ENCODE measurements at places on chromosomes 13 and 19.

DNA sequence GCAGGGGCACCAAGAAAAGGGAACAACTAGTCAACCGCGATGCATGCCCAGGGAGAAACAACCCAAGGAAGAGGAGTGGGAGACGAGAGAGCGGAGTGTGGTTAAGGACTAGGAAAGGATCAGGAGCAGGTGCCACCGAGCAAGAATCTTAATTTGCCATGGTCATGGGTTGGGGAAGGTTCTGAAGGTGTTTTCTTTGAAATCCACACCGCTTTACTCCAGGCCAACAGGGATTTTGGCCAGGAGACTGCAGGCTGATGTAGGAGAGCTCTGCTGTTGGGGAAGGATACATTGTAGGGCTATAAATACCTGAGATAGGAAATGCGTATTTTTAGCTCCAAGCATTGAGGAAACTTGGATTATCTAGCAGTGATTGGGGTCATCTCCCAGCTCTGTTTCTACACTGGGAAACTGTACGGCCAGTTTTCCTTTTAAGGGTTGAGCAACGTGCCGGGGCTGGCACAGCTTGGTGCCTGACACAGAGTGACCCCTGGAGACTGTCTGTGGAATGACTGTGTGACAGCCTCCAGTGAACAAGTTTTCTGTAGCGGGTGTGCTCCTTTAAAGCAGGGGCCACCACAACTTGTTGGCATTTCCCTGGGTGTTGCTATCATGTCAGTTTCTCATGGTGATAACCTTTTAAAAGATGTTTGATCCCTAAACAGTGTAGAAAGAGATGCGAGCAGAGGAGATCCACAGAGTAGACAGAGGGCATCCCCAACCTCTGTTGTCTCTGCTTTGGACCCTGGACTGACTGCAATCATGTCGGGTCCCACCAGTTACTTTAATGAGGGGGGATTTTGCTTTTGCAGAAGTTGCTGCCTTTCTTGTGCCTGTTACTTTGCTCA is 34.3 kb downstream of the ZNF536 start:
- DNase-seq: no peak

DNA sequence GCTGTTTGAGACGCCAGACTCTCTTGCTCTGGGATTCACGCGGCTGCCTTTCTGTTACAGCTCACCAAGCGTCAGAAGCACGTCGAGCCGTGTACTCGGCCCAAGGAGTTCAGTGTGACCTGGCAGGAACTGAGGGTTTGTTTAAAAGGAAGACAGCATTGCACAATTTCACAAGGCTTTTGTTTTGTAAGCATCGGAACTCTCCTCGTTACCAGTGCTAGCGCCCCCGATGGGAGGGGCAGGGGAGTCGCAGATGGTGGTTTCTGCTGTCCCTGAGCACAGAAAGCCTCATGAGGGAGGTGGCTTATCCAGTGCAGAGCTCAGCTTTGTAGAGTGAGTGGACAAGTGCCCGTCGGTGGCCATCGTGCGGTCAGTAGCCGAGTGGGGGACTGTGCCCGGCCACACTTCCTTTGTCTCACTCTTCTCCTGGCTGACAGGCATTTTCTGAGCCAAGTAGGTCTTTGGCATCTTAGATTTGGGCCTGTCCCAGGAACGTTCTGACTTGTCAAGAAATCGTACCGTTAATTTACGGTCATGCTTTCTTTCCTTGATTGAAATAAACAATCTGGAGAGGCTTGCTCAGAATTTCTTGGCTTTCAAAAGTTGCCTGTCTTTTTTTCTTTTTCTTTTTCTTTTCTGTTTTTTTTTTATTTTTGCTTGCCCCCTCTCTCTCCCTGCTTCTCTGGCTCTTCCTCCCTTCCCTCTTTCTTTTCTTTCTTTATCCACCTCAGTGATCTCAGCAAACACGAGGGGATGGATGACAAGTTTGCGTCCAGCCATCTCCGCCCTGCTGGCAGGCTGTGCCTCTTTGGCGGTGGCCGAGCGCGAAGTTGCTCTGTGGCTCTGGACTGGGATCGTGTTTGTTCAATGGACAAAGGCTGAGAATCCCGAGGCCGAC is 7.7 kb downstream of the KDM4B start:
- no peak for DNase-seq

GRCh38 chr13:31485651-31486051 is 253.7 kb upstream of the RXFP2 start:
- DNase-seq: no peak

GRCh38 chr13:44622261-44622660 is 46.1 kb upstream of the TSC22D1 start:
- DNase-seq: no peak

DNA sequence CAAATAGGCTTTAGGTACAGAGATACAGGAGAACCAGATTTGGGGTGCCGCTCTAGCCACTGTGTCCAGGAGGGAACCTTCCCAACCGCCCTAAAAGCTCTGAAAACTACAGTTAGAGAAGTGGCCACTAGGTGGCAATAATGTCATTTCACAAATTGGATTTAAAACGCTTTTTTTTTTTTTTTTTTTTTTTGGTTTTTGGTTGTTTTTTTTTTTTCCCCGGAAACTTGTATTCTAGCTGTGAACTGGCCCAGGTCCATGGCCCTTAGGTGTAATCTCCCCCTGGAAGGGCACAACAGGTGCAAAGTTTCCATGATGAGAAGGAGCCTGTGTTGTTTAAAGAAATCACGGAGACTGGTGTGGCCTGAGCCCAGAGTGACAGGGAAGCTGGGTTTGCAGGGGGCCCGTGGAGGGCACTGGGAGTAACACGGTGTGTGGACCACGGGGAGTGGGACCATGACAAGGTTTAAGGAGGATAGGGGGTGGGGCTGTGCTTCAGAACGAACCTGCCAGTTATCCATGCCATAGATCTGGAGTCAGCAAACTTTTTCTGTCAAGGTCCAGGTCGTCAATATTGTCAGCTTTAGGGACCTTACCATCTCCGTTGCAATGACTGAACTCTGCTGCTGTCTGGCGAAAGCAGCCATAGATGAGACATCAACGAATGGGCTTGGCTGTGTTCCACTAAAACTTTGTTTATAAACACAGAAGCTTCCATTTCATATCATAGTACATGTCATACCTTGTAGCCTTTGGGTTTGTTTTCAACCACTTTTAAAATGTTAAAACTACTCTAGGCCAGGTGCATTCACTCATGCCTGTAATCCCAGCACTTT is 10.1 kb downstream of the OR1I1 start:
- DNase-seq: peak; percentile 41

GRCh38 chr13:75787249-75787928 is 151.3 kb downstream of the LMO7 start:
- no peak for DNase-seq

DNA sequence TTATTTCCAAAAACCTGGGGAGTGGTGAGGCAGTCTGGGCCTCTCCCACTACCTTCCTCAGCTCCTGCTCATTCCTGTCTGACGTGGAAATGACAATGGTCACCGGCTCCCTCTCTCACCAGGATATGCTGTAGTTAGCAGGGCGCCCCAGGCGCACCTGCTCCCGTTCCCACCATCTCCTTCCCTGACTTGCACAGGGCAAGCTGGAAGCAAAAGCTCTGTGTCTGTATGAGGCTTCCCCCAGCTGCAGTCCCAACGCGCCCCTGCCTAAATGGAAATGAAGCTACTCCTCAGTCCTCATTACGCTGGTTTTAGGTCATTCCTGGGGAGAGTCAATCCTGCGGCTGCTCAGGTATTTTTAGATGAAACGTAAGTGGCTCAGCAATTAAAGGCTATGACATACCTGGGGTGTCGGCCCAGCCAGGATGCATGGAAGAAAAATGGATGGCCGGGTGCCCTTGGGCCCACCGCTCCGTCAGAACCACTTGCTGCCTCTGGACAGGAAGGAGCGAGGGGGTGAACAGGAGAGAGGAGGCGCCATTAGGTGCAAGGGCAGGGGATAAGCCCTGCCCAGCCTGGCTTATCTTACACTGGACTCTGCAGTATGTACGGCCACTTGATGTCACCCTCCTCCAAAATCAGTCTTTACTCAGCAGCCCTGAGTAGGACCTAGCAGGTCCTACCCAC is 32.4 kb downstream of the DHRS12 start:
- DNase-seq: no peak

GRCh38 chr13:97243915-97244781 is 22.0 kb downstream of the MBNL2 start:
- DNase-seq: no peak

DNA sequence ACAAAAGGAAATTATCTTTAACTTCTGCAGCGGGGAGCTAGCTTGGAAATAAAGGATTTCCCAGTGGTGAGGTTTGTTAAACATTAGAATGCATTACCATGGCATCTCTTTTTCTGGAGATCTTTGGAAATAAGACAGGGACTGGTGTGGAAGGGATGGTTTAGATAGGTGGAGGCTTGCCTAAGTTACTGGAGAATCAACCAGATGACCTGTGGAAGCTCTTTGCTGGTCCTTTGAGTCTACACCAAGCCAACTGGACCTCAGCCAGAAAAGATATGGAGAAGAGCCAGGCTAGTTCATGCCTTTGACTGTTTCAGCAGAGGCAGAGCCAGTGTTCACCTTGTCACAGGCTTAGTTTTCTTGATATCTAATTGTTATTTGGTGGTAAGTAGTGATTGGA is 134.7 kb downstream of the KCNRG start:
- DNase-seq: no peak

DNA sequence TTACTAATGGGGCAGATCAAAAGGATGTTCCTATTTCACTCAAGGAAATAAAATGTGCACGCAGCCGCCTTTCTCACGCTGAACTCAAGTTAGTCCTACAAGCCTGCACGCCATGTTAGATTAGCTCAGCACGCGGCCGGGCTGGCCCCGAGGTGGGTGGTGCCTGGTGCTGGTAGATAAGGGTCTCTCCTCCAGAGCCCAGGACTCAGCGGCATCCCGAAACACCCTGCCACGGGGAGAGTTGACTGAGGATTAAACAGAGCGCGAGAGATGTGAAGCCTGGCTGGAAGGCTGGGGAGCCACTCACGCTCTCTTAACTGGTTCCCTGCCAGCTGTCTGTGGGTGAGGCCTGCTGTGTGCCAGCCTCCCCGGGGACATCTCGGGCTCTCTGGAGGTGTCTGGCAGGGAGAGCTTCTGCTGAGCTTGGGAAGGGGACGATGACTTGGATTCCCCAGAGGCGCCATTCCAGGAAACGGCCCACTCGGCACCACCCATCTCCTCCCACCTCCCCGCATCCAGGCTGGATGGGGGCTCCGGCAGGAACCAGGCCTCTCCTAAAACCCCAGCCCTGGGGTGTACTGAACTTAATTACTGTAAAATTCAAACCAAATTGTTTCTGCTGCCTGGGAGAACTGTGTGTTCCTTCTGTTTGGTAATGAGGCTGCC is 122.2 kb downstream of the KDM4B start:
- DNase-seq: no peak

- no peak for DNase-seq
Observed at GRCh38 chr19:7509625-7510024, 6.3 kb upstream of the ZNF358 start.

GRCh38 chr19:24074720-24075454 is 12.1 kb upstream of the ZNF254 start:
- DNase-seq: no peak

- no peak for DNase-seq
Observed at GRCh38 chr13:108947551-108948030, 318.2 kb downstream of the MYO16 start.

DNA sequence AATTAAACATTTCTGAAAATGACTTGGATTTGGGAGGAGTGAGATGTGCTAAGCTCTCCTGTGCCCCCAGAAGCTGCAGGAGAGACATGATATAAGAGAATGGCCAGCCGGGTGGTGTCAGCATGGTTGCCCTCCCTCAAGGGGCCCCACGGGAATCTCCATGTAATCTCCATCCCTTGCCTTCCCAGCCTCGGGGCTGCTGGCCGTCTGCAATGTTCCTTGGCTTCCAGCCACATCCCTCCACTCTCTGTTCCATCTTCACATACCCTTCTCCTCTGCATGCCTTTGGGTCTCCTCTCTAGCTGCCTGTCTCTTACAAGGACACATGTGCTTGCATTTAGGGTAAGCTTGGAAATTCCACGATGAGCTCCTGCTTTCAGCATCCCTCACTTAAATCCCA is 172.0 kb downstream of the TSHZ3 start:
- no peak for DNase-seq

DNA sequence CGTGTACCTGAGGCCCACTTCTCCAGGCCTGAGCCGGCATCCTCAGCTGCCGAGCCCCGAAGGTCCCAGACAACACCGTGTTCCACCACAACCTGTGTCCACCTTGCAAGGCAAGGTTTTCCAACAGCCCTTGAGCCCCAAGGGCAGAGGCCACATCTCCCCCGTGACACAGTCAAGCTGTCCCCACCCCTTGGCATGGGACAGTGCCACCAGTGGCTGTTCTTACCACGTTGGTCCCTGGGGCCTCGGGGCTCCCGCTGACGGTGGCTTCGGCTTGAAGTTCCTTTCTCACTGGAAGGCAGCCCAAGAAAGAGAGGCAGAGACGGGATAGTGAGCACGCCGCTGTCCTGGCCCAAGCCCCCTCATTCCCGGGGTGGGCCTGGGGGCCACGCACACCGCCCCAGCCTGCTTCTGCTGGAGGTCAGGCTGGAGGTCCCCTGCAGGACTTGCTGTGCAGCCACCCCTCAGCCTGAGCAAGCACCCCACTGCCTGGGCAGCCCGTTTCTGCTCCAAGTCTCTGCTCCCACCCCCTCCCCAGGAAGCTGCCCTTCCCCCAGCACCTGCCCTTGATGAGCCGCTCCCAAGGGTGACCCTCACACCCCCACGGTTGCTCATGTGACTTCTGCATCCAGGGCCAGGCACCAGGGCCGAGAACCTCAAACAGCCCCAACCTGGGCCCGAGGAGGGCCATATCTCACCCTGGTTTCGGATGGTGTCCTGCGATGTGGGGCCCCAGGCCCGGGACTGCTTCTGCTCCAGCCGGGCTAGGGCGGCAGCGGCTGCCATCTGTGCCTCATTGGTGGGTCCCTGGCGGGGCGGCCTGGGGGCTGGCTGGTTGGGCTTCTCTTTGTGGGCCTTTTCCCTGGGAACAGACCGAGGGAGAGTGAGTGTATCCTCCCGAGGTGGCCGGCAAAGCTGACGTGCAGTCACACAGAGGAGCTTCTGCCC is 4.1 kb downstream of the UBXN6 start:
- DNase-seq: no peak

DNA sequence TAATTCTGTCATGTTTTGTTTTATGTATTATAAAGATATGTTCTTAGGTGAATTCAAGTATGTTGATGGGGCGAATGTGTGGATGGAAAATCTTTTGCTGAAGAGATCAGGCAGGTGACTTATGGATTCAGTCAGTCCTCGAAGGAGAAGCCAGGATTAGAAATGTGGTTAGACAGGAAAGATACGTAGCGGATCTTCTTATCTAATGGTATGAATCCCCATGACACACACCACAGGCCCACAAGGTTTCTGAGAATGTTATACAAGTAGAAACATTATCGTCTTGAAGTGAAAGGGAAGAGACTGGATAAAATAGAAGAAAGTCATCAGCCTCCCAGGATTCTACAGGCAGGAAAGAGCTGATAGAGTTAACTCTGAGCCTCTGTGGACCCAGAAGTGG is 69.0 kb upstream of the RFXAP start:
- DNase-seq: no peak

DNA sequence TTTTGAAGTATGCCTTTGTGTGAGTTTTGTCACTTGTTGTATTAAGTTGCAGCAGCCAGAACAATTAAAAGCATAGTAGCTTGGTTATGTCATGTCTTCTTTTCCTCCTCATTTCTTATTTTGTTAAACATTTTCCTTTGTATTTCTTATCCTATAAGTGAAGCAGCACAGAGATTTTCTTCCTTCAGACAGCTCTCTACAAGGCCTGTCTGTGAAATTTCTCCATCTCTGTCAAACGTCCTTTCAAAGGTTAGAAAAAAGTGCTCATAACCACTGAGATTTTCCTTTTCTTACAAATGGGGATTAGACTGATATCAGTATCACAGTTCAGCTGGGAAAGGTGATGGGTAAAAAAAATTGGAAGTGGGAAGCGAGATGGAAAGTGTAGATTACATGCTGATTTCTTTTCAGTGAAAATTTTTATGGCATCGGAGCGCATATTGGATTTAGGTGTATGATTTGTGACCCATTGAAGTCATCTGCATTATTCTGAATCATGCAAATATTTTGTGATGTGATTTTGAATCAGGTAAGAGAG is 71.7 kb downstream of the GPC5 start:
- no peak for DNase-seq
